ENCODE measurements at places on chromosomes 4 and X. TPM values are rescaled to one million over a fixed set of nuclear protein-coding genes. Genes with fewer than 3 reads are reported as not detected.

IL3RA gene
- 3.4 TPM for total RNA-seq

SSX1 gene
- not detected for total RNA-seq

DNA sequence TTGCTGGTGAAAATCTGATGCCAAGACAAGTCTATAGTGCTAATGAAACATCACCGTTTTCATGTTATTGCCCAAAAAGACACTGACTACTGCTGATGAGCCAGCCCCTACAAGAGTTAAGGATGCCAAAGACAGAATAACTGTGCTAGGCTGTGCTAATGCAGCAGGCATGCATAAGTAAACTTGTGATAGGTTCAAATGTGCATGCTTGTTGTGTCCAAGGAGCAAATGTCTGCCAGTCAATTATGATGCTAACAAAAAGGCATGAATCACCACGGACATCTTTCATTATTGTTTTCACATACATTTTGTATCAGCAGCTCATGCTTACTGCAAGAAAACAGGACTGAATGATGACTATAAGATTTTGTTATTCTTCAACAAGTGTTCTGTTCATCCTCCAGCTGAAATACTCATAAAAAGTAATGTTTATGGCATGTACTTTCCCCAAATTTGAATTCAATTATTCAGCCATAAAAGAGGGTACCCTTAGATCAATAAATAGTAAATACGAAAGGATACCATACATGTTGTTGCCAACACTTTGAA is 306.9 kb upstream of the ARSJ start:
- no peaks in the 10 kb centered on the region for H3K36me3 ChIP-seq
- no peaks in the 10 kb centered on the region for H3K4me1 ChIP-seq
- H3K4me3 ChIP-seq: no peak overlapping the region
- no peak for DNase-seq
- no peaks in the 10 kb centered on the region for H3K27me3 ChIP-seq

GRCh38 chr4:947491-947971 is 15.3 kb downstream of the TMEM175 start:
- no peaks in the 10 kb centered on the region for H3K36me3 ChIP-seq
- no peak for DNase-seq
- no peak overlapping the region for H3K27ac ChIP-seq
- no peaks in the 10 kb centered on the region for H3K27me3 ChIP-seq
- H3K4me1 ChIP-seq: no peaks in the 10 kb centered on the region

GRCh38 chrX:15515931-15516330 is 15.3 kb downstream of the BMX start:
- no peak overlapping the region for H3K4me3 ChIP-seq
- peaks cover 4% of the 10 kb centered on the region for H3K27me3 ChIP-seq
- H3K27ac ChIP-seq: no peak overlapping the region
- H3K4me1 ChIP-seq: no peaks in the 10 kb centered on the region

DNA sequence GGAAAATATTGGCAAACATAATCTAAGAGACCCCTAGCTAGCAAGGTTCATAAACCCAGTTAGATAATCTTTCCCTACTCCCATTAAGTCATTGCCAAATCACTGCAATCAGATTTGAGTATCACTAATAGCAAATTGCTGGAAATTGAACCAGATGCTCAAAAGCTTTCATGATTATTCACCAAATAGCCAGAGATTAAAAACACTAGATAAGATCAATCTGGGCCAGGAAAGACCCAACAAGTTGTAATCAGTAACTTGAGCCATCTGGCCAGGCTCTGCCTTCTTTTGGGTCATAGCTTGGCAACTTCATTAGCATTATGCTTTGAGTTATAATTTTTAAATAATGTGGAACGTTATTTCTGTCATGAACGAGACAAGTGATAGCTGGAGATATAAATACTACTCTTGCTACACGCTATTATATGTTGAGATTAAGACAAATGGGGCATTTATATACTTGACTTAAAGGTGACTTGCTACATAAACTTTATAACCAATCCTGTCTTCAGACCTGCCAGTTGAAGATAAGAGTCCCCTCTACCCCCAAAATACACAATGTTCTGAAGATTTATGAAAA is 196.6 kb upstream of the EDNRA start:
- H3K4me3 ChIP-seq: no peak overlapping the region
- no peaks in the 10 kb centered on the region for H3K36me3 ChIP-seq
- H3K4me1 ChIP-seq: no peaks in the 10 kb centered on the region

Data from activated CD4-positive, alpha-beta T cell treated with anti-CD3 and anti-CD28 coated beads, Interleukin-2, amount 10 ng/mL, durations not matched to agents 24 days and 14 days (primary cell).